ENCODE measurements at places on chromosomes 13 and 19.

GRCh38 chr13:80841414-80841813, 500.5 kb upstream of the SPRY2 start:
- DNase-seq, result no peak

GRCh38 chr13:34634448-34634847, 307.6 kb upstream of the NBEA start:
- DNase-seq, result no peak

DNA sequence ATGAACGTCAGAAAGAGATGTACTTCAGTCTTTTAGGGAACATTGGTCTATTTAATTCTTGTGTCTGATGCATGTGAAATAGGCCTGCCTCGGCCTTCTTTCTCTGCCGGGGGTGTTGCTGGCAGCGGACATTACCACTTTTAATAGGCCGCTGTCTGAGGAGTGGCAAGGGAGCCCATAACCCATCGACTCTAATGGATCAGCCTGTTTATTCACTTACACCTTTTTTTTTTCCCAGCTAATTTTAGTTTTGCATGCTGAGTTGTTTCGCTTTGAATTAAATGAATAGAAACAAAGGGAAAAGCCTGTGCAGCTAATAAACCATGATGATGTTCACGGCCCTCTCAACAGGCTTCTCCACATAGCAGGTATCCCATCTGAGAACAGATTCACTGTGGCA, 78.4 kb downstream of the KCTD15 start:
- no peak for DNase-seq

GRCh38 chr13:101944521-101944920, 457.3 kb downstream of the FGF14 start:
- no peak for DNase-seq

DNA sequence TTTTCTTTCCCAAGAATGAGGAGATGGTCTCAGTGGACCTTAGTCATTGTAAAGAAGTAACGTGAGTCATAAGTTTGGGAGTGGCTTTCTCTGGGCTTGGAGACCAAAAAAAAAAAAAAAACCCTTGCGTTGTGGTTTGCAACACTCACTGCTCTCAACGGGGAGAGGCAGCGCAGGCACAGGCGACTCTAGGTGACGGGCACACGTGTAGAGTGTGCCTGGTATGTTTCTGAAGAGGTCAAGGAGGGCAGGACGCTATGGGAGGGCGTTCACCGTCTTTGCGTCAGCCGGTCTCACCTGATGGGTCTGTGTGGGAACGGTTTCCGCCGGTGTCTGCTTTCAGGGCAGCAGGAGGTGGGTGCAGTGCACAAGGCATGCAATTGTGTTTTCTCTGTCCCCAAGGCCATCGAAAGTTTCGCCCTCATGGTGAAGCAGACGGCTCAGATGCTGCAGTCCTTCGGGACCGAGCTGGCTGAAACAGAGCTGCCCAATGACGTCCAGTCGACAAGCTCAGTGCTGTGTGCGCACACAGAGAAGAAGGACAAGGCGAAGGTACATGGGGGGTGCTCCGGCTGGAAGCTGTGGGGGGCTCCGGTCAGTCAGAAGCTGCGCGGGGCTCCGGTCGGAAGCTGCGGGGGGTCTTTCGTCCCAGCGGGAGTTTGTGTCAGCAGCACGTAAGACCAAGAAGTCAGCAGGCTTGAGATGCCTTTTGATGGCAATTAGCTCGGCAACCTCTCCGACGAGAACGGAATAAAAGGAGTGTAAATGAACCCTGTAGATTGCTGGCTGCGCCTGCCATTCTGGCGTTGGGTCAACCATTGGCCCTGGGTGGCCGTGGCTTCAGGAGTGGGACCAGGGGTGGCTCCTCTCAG, 40.8 kb upstream of the F7 start:
- no peak for DNase-seq

DNA sequence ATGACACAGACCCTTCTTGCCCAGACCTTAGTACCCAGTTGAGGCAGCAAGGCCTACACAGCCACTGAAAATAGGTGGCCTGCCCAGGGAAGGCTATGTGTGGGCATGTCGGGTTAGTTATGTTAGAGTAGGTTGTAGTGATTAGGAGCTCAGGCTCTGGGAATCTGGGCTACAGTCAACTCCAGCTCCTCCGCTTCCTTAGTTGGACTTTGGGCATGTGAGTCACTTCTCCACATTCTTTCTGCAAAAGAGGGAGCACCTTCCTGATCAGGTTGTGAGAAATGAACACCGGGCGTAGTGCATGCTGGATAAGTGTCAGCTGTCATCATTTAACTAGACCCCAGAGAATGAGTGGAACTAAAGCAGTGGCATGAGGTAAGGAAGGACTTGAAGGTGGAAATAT, 64.8 kb downstream of the ARHGAP35 start:
- no peak for DNase-seq

- no peak for DNase-seq
Observed at GRCh38 chr13:102930566-102930965, 84.7 kb downstream of the ERCC5 start.

DNA sequence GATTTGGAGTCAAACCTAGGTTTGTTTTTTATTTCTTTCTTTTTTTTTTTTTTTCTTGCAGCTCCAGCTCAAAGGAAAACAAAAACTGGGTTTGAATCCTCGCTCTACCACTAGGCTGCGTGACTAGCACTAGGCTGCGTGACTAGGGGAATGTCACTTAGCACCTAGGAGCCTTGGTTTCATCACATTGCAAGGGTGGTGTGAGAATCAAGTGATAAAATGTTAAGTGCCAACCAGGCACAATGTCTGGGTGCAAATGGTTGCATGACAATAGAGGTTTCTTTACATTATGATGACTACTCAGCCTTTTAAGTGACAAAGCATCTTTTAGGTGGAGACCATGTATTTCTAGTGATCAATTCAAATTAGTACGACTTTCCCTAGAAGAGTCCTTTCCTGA, 27.9 kb downstream of the RCBTB2 start:
- DNase-seq, result peak; percentile 66

DNA sequence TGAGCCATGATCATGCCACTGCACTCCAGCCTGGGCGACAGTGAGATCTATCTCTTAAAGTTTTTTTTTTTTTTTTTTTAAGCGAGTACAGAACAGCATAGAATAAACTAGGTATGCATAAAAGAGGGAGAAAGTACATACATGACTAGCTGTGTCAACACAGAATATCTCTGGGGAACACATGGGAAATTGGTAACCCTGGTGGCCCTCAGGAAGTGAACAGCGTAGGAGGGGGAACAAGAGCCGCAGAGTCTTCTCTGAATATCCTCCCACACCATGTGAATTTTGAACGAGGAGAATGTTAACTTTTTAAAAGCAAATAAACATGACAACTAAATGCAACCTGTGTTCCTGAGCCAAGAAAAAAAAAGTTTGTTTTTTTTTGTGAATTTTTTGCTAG, 15.2 kb downstream of the PHLDB3 start:
- no peak for DNase-seq
